ENCODE measurements at places on chromosomes 6 and 20.

DNA sequence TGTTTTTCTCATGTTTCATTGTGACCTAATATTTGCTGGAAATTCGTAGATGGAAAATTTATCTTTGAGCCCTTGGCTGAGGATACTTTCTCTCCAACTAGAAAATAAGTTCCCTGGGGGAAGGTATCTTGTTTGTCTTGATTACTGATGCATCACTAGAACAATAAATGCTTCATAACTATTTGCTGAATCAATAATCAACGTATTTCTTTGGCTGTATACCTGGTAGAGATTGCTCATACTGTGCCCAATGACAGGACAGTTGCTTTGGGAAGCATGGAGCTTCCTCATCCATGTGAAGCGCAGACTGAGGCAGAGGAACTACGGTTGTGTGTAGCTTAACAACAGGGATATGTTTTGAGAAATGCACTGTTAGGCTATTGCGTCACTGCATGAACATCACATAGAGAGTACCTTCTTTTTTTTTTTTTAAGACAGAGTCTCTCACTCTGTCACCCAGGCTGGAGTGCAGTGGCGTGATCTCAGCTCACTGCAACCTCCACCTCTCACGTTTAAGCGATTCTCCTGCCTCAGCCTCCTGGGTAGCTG is 34.2 kb upstream of the RPN2 start:
- DNase-seq: no peak

- DNase-seq: no peak
Measured at GRCh38 chr6:107473660-107474059, 14.3 kb upstream of the PDSS2 start.

DNA sequence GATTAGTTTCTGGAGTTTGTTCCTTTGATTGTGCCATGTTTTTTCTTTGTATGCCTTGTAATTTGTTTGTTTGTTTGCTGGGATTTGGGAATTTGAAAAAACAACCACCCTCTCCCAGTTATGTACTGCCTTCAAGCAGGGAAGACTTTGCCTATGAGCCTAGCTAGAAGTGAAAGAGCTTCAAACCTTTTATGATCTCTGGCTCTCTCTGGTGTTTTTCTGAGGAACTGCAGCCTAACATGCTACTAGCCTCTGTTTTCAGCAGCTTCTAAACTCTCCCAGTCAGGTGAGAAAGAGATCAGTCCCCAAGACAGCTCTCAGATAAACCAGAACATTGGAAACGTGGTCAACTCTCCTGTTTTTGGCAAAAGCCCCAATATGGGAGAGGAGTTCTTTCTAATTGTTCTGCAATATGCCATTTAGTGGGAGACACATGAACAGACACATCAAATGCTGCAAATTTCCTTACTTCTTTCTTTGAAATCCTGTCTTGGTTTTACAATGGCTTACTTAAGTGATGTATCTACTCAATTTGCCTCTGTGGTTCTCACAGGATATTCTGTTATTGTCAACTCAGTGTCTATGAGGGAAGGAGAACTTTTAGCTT is 58.9 kb upstream of the SERINC1 start:
- DNase-seq: peak; percentile 21

GRCh38 chr6:34543421-34543820 is 12.7 kb downstream of the SPDEF start:
- DNase-seq: no peak

- DNase-seq: no peak
Measured at GRCh38 chr6:130708338-130708737, 118.9 kb upstream of the SMLR1 start.

GRCh38 chr6:80003826-80004172 is 650 bp upstream of the TTK start:
- DNase-seq: no peak

GRCh38 chr6:14450133-14450504 is 332.5 kb downstream of the CD83 start:
- DNase-seq: no peak

- DNase-seq: no peak
Measured at GRCh38 chr20:51347831-51348230, 194.7 kb downstream of the NFATC2 start.

GRCh38 chr6:4768815-4769214 is 7.4 kb upstream of the CDYL start:
- DNase-seq: no peak

DNA sequence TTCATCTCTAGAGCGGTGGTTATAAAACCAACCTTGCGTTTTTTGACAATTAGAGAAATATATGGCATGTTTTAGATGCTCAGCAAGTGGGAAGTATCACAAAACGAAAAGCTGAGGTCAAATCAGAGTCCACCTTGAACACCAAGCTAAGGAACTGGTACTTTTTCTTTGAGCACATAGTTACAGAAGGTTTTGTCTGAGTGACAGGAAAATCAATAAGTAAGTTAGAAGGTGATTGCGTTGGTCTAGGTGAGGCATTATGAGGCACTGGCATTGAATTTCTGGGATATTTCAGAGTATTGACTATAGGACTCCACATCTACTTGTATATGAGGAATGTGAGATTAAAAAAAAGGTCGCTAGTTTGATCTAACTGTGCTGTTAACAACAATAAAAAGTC is 597 bp upstream of the HINT3 start:
- no peak for DNase-seq

- peak; percentile 48 for DNase-seq
Measured at GRCh38 chr20:51372176-51372803, 170.2 kb downstream of the NFATC2 start.

DNA sequence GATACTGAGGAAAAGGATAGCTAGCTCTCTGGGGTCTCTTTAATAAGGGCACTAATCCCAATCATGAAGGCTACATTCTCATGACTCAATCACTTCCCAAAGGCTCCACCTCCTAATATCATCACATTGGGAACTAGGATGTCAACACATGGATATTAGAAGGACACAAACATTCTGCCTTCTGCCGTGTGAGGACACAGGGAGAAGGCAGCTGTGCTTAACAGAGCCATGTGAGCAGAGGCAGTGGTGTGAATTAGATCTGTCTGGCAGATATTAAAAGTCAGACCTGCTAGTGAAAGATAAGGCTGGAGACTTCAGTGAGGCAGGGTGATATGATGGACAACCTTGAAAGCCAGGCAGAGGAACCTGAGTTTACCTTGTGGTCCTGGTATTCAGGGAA is 341.9 kb downstream of the ARHGAP18 start:
- DNase-seq: no peak

DNA sequence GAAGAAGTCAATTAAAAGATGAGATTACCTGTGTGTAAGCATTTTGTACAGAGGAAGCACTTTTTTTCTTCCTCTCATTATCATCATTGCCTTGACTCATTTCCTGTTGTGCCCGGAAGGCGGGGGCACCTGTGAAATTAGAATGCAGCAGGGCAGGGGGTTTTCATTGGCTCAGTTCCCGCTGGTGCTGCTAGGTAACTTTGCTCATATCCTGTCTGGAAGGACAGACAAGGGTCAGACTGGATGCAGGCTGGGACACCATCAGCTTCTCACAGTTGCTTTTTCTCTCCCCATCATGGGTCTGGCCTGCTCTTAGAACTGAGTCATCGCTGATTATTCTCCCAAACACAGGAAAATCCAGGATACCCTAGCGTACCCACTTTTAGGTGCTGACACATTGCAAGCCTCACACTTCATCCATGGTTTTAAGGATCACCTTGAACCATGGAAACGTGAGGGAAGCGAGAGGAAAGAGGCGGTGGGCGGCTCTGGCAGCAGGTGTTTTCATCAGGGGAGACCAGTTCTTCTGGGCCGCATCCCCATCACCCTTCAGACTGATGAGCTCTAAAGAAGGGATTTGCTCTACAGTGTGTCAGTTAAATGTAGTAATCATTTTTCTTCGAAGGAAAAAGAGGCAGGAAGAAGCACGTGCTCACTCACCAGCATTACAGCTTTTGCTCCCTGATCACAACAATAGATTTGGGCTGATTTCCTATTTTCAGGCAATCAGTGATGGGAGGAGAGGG is 195.7 kb upstream of the SASH1 start:
- no peak for DNase-seq

- no peak for DNase-seq
Measured at GRCh38 chr6:22412994-22413393, 116.2 kb upstream of the PRL start.

- DNase-seq: no peak
Measured at GRCh38 chr6:43383021-43383667, 13.7 kb upstream of the ZNF318 start.

DNA sequence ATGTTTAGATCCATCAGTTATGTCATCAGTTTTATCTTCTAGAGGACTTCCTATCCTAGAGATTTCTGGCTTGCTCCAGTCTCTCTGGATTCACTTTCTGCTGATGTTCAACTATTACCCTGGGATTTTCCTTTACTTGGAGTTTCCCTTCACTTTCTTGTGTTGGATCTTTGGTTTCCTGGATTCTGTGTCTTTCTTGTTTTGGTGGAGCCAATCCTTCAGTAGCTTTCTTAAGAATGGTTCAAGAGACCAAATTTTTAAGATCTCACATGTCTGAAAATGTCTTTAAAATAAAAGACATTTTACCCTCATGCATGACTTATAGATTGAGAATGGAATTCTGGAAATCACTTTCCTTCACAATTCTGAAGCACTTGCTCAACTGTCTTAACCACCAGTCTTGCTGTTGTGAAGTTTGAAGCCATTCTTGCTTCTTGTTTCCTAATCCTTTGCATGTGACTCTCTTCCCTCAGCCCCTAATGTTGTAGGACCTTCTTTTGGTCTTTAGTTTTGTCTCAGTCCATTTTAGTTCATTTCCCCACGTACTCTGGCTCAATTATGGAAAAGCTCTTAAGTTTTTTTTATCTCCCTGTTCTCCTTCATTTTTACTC is 87.9 kb downstream of the ARID1B start:
- no peak for DNase-seq

GRCh38 chr6:79538106-79538971 is 1.1 kb upstream of the LCA5 start:
- DNase-seq: no peak

- no peak for DNase-seq
Measured at GRCh38 chr6:40419377-40419776, 167.8 kb downstream of the LRFN2 start.

- DNase-seq: no peak
Measured at GRCh38 chr20:16457514-16457913, 115.7 kb downstream of the KIF16B start.

DNA sequence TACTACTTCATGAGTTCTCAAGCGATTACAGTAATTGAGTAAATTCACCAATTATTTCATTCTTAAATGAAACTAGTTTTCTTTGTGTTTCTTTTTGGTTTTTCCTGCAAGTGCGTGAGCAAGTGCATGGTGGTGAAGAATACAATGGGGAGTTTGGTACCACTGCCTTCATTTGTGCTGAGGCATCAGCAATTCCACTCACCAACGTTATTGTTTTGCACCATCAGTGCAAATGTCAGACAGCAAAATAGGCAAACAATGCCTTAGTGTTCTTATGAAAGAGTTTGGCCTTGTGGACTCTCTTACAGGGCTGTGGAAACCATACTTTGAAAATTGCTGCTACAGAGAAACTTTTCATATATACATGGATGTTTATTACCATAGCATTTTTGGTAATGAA is 8.2 kb downstream of the CDH26 start:
- DNase-seq: no peak

GRCh38 chr6:157954150-157955117 is 27.2 kb upstream of the SYNJ2 start:
- no peak for DNase-seq

DNA sequence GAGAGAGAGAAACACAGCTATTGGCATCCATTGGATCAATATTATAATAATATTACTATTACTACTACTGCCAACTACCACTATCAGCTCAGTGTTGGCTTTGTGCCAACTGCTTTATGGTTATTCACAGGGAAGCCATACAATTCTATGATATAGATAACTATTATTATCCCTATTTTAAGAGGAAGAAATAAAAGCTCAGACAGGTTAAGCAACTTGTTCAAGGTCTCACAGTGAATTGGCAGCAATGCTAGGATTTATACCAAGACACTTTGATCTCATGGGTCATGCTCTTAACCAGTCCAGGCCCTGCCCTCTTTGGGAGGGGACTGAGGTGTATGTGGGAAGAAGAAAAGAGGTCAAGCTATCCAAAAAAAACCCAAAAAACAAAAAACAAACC is 82.0 kb upstream of the TRAF3IP2 start:
- DNase-seq: no peak

DNA sequence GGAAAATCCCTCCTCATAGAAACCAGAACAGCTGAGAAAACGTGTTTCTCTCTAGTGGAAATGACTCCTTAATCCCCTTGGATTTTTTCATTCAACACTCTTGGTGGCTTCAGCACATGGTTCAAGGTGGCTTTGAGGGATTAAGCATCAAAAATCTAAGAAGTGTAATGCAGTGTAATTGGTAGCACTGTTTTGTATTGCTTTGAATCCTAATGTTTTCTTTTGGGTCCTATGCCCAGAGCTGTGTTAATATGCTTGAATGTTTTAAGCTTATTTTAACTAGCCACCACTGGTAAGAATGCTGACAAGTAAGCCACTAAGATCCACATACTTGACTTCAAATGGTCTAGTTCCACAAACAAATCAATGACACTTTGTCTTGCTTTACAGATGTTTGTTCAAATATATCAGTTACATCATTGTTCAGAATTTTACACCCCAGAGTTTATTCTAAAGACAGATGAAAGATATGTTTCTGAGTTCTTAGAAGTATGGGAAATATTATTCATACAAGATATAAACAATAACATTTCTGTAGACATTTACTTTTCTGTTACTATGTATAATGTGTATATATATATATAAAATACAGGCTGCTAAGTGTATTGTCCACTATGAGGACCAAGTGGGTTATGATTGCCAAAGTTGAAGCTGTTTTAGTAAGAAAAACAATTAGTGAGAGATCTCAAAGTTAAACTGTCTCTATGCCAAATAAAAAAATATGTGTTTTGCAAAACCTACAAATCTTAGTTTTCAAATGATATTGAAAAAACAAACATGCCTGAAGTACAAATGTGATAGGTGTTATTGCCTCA is 220.8 kb downstream of the OGFRL1 start:
- DNase-seq: no peak

GRCh38 chr6:138837246-138837645 is 41.4 kb downstream of the ECT2L start:
- DNase-seq: no peak

- no peak for DNase-seq
Measured at GRCh38 chr20:58173930-58174707, 54.3 kb downstream of the ANKRD60 start.

Data from stimulated activated CD4-positive, alpha-beta T cell treated with anti-CD3 and anti-CD28 coated beads, TNF-alpha, amount 100 ng/mL, for 48 hours (primary cell).